ENCODE measurements at places on chromosomes 16 and 17.

GRCh38 chr17:18916816-18917500 is 35.0 kb upstream of the SLC5A10 start:
- DNase-seq: no peak

DNA sequence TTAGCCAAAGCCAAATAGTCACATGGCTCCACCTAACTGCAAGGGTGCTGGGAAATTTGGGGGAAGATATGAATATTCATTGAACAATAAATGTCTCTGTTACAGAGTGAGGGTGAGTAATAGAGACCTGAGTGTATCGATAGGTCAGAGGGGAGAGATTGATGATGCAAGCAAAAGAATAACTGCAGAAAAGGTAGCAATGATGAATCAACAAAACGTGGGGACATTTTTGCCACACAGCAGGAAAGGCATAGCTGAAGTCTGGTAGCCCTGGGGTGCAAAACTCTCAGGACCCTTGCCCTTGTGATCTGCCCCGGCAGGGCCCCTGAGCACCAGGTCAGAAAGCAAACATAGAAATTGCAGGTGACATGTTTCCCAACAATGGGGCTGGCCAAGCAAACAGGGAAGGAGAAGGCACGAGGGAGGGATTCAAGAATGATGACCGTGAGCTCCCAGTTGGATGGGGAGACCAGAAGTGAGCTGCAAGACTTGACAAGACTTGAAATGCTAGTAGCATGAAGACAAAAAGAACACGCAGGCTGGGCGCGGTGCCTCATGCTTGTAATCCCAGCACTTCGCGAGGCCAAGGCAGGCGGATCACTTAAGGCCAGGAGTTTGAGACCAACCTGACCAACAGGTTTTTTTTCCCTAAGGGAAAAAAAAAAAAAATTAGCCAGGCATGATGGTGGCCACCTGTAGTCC is 12.7 kb upstream of the HERPUD1 start:
- DNase-seq: no peak

- DNase-seq: no peak
Measured at GRCh38 chr17:36849871-36850348, 87.4 kb upstream of the LHX1 start.

DNA sequence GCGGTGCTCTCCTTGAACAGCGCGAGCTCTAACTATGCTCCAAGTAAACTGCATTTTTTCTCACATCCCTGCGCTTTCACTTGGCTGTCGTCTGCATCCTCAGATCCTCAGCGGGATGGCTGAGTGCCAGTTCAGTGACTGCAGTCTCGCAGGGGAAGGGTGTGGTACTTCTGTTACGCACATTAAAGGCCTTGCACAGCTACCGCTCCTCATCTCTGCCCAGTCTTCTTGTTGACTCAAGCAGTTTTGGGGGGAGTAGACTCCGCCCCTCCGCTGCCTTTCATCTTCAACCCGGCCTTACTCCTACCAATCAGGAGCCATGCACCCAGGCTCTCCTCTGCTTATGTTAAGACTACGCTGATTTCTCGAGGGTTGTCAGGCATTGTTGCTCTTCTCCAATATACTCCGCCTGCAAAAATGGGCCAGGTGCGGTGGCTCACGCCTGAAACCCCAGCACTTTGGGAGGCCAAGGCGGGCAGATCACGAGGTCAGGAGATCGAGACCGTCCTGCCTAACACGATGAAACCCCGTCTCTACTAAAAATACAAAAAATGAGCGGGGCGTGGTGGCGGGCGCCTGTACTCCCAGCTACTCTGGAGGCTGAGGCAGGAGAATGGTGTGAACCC is 10.0 kb downstream of the ATP5PD start:
- DNase-seq: peak; percentile 82

DNA sequence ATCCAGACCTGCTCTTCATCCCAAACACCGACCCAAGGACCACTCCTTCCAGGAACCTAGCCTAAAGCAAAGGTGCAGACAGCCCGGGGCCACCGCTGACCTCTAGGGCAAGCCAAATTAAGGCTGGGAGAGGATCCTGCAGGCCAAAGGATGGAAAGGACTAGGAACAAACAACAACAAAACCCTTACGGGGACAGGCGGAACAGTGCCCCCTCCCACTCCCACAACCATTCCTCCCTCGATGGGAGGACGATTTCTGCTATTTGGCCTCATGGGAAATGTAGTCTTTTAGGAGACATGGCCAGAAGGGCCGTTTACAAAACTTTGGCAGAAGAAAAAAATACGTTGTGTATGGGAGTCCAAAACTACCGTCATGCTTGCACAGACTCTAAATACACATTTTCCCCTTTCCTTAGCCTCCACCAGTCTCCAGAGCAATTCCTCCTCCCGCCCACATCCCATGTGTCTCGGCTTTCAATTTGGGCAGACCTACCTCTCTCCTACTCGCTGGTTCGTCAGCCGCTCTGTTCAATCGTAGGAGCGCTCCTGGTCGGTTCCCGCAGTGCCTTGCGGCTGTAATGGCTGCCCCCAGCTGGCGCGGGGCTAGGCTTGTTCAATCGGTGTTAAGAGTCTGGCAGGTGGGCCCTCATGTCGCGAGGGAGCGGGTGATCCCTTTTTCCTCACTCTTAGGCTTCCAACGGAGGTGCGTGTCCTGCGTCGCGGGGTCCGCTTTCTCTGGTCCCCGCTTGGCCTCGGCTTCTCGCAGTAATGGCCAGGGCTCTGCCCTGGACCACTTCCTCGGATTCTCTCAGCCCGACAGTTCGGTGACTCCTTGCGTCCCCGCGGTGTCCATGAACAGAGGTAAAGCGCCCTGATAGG is at the start of gene ERAL1:
Gene ERAL1, plus strand, starts transcription at position 560 of the 879 bp plus-strand sequence. Its CDS starts 19 bp downstream, at position 579.
- DNase-seq: peak; percentile 58

All from stimulated activated CD4-positive, alpha-beta T cell treated with anti-CD3 and anti-CD28 coated beads, TNF-alpha, amount 100 ng/mL, for 1 hour (primary cell).